ENCODE measurements at places on chromosomes 7 and 10.

GRCh38 chr10:131211559-131211958 lies 100.0 kb downstream of the TCERG1L start:
- DNase-seq, result no peak

GRCh38 chr10:25849988-25850387 lies 84.0 kb upstream of the MYO3A start:
- no peak for DNase-seq

DNA sequence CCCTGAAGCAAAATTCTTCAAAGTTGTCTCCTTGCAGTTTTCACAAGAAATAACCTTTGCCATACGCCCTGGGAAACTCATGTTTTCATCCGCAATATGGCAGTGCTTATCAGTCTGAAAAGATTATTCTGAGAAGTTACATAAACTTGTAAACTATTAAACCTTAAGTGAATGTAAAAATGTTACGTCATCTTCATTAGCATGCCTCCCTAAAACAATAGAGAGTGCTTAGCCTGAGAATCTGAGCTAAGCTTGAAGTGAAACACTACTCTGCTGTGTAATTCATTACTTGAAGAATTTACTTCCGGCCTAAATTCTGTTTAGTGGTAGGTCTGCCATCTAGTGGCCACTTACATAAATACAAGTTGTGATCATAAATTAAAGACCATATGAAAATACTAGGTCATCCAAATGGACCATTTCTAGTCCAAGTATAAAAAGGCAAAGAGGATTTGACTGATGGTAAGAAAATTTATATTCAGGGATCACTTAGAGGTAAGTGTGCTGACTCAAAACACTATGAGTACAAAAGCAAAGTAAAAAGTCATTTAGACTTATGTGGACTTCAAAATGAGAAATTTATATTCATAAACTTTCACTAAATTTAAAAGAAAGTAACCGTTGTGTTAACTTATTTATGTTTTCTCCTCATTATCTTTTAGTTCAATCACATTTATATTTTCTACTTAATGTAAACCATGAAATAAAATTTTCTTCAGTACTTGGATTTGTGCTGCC lies 745.1 kb upstream of the LRRTM3 start:
- no peak for DNase-seq

- no peak for DNase-seq
These were observed 707.5 kb upstream of the FZD8 start for GRCh38 chr10:36349445-36350078.

GRCh38 chr7:156793334-156793733 lies 99.6 kb downstream of the LMBR1 start:
- DNase-seq, result no peak

DNA sequence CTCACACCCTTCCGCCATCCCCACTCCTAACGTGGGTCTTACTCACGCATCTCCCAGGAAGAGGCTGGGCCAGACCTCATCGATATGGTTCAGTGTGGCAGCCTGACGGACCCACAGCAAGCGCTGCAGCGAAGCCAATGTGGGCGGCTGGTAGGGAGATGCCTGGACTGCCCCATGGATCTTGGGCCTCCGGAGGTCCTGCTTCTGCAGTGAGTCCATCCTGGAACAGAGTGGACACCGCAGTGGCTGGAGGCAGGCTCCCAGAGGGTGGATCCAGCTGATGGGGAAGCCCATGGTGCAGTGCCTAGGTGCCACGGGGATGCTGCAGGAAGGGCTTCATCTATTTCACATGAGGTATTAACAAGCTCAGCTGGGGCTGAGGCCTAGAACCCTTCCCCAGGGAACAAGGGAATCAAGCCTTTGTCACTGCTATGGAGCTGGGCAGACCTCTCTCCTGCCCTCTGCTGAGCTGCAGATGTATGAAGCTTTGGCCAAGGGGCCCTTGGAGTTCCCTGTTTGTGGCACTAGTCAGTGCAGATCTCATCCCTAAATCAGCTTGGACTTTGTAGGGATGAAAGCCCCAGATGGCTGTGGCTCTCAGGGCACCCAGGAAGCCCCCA lies 13.7 kb upstream of the SAMD8 start:
- no peak for DNase-seq

DNA sequence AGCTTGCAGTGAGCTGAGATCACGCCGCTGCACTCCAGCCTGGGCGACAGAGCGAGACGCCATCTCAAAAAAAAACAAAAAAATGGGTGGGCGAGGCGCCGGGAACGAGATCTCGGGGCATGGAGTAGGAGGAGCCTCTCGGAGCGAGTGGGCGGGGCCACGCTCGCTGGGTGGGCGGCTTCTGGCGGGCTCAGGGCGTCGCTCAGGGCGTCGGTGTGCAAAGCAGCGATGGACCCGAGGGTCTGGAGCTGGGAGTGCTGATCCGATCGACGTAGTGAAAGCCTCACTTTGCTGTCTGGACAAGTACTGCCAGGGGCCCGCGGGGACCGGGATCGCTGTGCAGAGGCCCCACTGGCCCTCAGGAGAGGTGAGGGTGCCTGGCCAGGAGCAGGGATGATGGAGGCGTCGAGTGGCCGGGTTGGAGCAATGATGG lies 22.6 kb upstream of the AMZ1 start:
- no peak for DNase-seq
